Osteocyte (in vitro differentiated cells): ENCODE measurements at places on chromosomes 16 and 17.

GRCh38 chr16:53949715-53950410, 245.9 kb downstream of the FTO start:
- no peak for DNase-seq

- DNase-seq, result no peak
Observed at GRCh38 chr16:65318138-65318537, 196.3 kb upstream of the CDH11 start.

GRCh38 chr16:799111-799947, 1.2 kb downstream of the GNG13 start:
- no peak for DNase-seq

GRCh38 chr17:7885367-7886226, 3.0 kb upstream of the CHD3 start:
- no peak for DNase-seq

DNA sequence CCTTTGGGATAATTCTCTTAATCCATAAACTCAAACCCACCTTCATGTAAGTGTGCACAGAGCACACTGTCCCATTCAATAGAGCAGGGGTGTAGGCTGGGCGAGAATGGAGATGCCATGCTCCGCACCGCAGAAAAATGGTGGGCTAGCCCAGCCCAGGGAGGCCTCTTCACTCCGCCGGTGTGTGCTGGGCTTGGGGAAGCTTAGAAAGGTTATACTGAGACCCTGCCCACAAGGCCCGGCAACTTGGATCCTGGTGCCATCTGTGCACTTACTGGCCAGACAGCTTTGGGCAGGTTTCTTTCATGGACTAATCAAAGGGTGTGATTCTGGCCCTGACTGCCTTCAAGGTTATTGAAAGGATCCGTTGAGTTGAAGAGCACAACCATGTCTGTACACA, 3.7 kb upstream of the STAT5A start:
- DNase-seq, result peak; percentile 56

DNA sequence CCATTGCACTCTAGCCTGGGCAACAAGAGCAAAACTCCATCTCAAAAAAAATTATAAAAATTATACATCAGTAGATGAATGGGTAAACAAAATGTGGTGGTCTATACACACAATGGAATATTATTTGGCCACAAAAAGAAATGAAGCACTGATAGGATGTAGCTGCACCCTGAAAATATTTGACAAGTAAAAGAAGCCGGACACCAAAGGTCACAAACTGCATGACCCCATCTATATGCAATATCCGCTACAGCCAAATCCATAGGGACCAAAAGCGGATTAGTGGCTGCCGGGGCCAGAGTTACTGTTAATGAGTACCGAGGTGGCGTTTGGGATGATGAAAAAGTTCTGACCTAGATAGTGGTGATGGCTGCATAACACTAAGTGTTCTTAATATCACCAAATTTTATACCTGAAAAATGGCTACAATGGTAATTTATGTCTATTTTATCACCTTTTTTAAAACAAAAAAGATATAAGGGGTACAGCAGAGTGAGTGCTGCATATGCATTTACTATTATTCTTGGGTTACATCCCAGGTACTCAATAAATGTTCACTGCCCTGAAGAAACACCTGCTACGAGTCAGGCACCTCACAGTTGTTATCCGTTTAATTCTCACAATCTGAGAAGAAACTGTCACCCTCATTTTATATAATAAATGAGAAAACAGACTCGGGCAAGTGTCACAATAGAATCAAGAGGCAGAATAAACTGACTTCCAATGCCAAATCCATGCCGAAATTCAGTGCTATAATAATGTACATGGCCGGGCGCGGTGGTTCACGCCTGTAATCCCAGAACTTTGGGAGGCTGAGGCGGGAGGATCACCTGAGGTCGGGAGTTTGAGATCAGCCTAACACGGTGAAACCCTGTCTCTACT, 807 bp upstream of the HBQ1 start:
- DNase-seq, result no peak

DNA sequence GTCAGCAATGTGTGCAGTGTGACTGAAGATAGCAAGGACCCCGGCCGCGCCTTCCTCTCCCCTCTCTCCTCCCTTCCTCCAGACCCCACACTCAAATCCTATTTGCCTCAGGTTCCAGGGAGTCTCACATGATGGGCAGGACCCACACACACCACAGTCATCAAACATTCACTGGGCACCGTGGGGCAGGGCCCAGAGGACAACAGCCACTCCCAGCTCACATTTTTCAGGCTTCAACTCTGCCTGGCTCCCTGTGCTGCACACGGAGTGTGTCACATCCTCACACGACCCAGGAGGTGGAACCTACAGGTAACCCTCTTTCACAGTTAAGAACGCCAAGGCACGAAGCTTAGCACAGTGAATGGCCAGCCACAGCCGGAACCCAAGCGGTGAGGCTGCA, 30.5 kb downstream of the PEMT start:
- no peak for DNase-seq
